ENCODE measurements at places on chromosomes 13 and 19.
A peak's percentile ranks its signal among the peaks of the same experiment; 100 is the strongest.

- H3K36me3 ChIP-seq = no peaks in the 10 kb centered on the region
- H3K4me3 ChIP-seq = no peak overlapping the region
- no peak for DNase-seq
- H3K27ac ChIP-seq = no peak overlapping the region
These were observed 33.9 kb downstream of the KL start for GRCh38 chr13:33050161-33050560.

DNA sequence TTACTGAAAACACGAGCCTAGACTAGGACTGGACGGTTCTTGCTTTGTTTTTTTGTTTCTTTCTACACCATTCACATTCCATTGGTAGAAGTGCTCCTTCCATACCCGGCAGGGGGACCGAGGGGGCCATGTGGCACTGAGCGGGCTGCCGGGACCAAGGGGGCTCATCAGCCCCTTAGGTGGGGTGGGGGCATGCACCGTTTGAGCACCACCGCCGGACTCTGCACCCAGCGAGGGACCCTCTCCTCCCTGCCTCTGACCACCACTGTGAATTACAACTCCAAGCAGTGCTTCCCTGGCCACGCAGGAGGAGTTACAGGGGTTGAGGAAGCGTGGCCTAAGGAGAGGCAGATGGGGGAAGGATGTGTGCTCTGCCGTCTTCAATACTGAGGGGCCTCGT is 15.0 kb upstream of the CFAP97D2 start:
- no peak overlapping the region for H3K4me3 ChIP-seq
- no peak overlapping the region for H3K27ac ChIP-seq
- no peak for DNase-seq
- H3K4me1 ChIP-seq = peaks cover 5% of the 10 kb centered on the region
- peaks cover 36% of the 10 kb centered on the region for H3K27me3 ChIP-seq

DNA sequence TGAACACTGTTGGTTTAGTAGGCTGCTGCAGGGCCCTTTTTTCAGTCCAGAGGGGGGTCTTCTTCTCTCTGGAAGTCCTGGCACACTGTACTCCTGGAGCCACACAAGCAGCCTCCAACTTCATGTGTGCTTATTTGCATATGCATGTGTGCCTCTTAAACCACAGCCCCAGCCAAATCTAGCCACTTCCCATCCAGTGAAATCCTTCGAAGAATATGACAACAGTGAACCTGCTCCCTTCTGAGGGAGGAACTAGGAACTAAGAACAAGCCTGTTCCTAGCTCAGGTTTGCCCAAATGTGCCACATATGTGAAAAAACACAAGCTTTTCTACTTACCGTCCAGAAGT is 348.5 kb downstream of the FOXO1 start:
- H3K27ac ChIP-seq = no peak overlapping the region
- DNase-seq = no peak
- H3K4me1 ChIP-seq = peaks cover 17% of the 10 kb centered on the region
- H3K4me3 ChIP-seq = no peak overlapping the region
- no peaks in the 10 kb centered on the region for H3K27me3 ChIP-seq

DNA sequence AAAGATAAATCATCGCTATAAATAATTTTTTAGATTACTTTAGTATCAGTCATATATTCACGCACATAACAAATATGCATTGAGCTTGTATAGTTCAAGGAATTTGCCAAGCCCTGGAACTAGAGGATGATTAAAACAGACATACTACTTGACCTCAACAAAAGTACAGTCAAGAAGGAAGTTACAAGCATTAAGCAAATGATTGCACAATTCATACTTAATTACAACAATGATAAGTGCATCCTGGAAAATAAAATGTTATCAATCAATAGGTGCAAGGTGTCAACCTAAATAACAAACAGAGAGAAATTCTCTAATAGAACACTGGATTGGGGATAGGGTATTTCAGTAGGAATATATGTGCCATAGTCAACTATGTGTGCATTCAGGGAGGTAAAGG is 491.2 kb downstream of the GPC5 start:
- DNase-seq = no peak
- no peak overlapping the region for H3K27ac ChIP-seq
- no peak overlapping the region for H3K4me3 ChIP-seq

DNA sequence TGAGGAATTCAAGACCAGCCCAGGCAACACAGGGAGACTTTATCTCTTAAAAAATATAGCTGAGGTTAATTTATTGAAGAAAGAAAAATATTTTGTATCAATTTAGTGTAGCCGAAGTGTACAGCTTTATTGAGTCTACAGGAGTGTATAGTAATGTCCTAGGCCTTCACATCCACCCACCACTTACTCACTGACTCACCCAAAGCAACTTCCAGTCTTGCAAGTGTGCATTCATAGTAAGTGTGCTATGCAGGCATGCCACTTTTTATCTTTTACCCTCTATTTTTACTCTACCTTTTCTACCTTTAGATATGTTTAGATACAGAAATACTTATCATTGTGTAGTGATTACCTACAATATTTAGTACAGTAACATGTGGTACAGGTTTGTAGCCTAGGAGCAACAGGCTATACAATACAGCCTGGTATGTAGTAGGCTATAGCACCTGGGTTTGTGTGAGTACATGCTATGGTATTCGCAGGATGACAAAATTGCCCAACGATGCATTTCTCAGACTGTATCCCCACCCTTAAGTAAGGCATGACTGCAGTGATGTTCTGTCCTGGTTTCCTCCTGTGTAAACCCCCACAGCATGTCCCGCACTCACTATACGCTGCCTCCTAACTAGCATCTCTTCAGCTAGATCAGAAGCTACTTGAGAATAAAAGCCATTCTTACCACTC is 15.3 kb upstream of the ATP12A start:
- no peak for DNase-seq
- no peaks in the 10 kb centered on the region for H3K27me3 ChIP-seq
- peak overlapping the region; percentile 87 for H3K27ac ChIP-seq
- no peak overlapping the region for H3K4me3 ChIP-seq
- no peaks in the 10 kb centered on the region for H3K36me3 ChIP-seq

- H3K27ac ChIP-seq = no peak overlapping the region
- DNase-seq = no peak
- no peaks in the 10 kb centered on the region for H3K4me1 ChIP-seq
- no peak overlapping the region for H3K4me3 ChIP-seq
- no peaks in the 10 kb centered on the region for H3K36me3 ChIP-seq
These were observed 6.1 kb upstream of the KLK8 start for GRCh38 chr19:51007488-51007887.

DNA sequence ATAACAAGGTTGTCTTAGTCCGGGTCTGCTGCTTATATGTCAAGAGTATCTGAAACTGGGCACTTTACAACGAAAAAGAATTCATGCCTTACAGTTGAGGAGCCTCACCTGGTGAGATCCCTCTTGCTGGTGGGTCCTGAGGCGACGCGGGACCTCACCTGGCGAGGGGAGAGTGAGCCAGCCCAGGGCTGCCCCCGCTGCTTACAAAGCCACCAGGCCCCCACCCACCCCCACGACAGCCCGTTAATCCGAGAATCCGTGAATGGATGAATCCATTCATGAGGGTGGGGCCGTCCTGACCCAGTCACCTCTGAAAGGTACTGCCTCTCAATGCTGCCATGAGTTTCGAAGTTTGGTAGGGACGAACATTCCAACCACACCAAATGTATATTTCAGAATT is 54.0 kb upstream of the F7 start:
- H3K36me3 ChIP-seq = peaks cover 8% of the 10 kb centered on the region
- H3K4me1 ChIP-seq = peaks cover 10% of the 10 kb centered on the region
- H3K27me3 ChIP-seq = peaks cover 7% of the 10 kb centered on the region
- H3K4me3 ChIP-seq = no peak overlapping the region

DNA sequence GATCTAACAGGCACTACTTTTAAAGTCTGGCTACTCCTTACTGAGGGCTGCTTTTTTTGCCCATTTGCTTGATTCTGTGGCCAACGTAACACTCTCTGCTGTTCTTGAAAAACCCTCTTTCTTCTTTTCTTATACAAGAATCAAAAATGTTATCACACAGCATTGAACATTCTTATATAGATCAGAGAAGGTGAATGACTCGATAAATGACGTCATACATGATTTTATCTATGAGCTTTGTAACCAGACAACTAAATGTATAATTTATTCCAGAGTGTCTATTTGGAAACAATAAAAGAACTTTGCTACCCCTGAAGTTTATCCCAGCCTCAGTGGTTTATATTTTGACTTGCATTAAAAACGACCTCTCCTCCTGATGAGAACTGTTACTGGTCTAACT is 12.4 kb downstream of the RFX2 start:
- DNase-seq = no peak
- peaks cover 25% of the 10 kb centered on the region for H3K4me1 ChIP-seq
- H3K27ac ChIP-seq = no peak overlapping the region
- H3K27me3 ChIP-seq = peaks cover under 1% of the 10 kb centered on the region
- H3K36me3 ChIP-seq = peaks cover 13% of the 10 kb centered on the region

DNA sequence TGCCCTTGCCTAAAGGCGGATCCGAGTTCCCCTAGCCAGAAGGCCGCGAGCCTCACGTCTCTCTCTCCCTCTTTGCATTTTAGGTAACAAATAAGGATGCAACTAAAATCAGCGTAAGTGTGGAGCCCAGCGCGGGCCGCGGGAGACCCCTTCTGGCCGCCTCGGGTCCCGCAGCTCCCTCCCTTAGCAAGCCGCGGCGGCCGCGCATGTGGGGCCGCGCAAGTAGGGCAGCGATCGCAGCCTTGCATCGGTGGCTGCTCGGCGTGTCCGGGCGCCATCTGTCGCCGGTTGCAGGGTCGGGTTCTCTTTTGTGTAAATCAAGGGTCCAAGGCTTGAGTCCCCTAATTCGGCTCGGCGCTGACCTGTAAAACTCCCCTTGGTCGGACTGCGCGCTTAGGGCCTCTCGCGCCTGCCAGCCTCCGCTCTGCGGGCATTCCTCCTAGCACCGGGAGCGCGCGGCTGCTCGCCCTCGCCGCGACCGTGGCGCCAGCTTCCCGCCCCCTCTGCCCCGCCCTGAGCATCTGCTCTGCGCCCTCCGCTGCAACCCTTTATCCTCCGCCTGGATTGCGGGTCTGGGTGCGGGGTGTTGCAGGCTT is 2.7 kb downstream of the VSTM2B start:
- DNase-seq = peak; percentile 87
- H3K27me3 ChIP-seq = peaks cover 79% of the 10 kb centered on the region
- H3K4me1 ChIP-seq = no peaks in the 10 kb centered on the region
- H3K27ac ChIP-seq = no peak overlapping the region
- H3K4me3 ChIP-seq = peak overlapping the region; percentile 81

DNA sequence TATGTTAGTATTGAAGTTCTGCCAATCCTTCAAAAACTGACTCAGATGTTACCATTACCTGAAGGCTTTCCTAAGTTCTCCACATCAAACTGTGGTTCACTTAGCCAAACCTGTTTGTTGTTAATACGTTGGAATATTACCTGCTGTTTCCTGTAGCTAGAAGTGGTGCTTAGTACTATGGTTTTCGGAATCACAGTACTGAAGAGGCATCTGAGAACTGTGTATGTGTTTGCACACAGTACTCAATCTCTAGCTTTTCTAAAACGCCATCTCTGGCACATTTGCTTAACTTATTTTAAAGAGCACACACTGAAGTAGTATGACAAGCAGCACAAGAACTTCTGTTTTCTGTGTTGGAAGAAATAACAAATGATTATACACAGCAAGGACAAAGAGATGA is 248.2 kb downstream of the SHISA2 start:
- H3K27ac ChIP-seq = no peak overlapping the region
- peaks cover 11% of the 10 kb centered on the region for H3K4me1 ChIP-seq
- no peak overlapping the region for H3K4me3 ChIP-seq
- no peaks in the 10 kb centered on the region for H3K27me3 ChIP-seq
- no peaks in the 10 kb centered on the region for H3K36me3 ChIP-seq

- H3K4me3 ChIP-seq = no peak overlapping the region
- no peaks in the 10 kb centered on the region for H3K27me3 ChIP-seq
- no peak for DNase-seq
- H3K4me1 ChIP-seq = no peaks in the 10 kb centered on the region
These were observed 143.5 kb upstream of the UBL3 start for GRCh38 chr13:29993716-29994488.

DNA sequence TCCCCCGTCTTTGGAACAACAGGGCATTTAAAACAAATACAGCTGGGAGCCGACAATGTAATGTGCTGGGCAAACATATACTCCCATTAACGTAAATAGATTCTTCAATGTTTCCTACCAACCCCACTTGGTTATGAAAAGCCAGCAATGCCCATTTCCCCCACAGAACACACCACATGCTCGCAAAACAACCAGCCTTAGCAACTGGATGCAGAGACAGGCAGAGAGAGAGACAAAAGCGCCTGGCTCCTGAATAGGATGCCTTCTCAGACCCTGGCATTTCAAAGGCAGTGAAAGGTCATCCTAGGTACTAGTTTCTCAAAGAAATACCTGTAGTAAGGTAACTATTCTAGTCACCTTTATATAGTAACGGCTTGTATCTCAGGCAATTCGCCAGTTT is 462.9 kb downstream of the ITGBL1 start:
- peak overlapping the region; percentile 74 for H3K4me3 ChIP-seq
- H3K36me3 ChIP-seq = no peaks in the 10 kb centered on the region
- H3K27me3 ChIP-seq = peaks cover 77% of the 10 kb centered on the region
- no peak overlapping the region for H3K27ac ChIP-seq

DNA sequence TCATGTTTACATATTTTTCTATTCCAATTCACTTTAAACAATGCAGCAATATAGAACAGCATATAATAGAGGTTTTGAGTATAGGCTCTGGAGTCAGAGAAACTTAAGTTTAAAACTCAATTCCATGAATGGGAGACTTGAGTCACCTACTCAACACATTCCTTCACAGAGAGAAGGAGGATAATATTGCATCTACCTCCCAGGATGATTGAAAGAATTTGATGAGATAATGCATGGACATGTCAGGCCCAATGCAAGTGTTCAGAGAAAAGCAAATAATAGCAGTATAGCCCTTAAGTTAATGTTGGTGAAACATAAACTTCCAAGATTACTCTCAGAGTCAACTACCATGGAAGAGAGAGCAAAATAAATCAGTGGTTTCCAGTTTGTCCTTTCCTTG is 170.2 kb downstream of the DCLK1 start:
- H3K4me3 ChIP-seq = no peak overlapping the region
- H3K4me1 ChIP-seq = peaks cover 19% of the 10 kb centered on the region
- no peak for DNase-seq
- H3K27ac ChIP-seq = no peak overlapping the region
- peaks cover 4% of the 10 kb centered on the region for H3K27me3 ChIP-seq
- no peaks in the 10 kb centered on the region for H3K36me3 ChIP-seq

GRCh38 chr19:5186293-5187050 is 154.1 kb downstream of the PTPRS start:
- no peaks in the 10 kb centered on the region for H3K4me1 ChIP-seq
- DNase-seq = no peak
- H3K27me3 ChIP-seq = peaks cover 14% of the 10 kb centered on the region
- no peak overlapping the region for H3K27ac ChIP-seq

DNA sequence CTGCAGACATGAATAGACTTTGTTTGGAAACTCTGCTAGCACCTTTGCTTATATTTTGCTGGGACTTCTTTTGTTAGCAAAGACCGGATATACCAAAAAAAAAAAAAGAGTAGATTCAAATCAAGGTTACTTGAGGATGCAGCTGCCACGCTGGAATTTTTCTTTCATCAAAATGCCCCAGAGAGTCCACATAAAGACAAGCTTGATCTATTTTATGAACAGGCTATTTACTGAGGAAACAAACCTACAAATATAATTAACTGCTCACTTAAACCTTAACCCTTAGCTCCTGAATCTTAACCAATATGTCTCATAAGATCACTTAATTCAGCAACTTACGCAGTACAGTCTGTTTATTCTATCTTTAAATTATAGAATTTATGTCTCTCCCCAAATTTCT is 27.1 kb upstream of the DOCK9 start:
- peak overlapping the region; percentile 15 for H3K4me3 ChIP-seq
- peak overlapping the region; percentile 39 for H3K27ac ChIP-seq
- H3K4me1 ChIP-seq = peaks cover 38% of the 10 kb centered on the region
- H3K27me3 ChIP-seq = no peaks in the 10 kb centered on the region
- DNase-seq = no peak

- peaks cover 61% of the 10 kb centered on the region for H3K27me3 ChIP-seq
- H3K4me3 ChIP-seq = no peak overlapping the region
- H3K27ac ChIP-seq = no peak overlapping the region
- no peaks in the 10 kb centered on the region for H3K36me3 ChIP-seq
These were observed 3.0 kb upstream of the MATK start for GRCh38 chr19:3788996-3789778.

Measured in type B pancreatic cell (in vitro differentiated cells).